NCI-H187 (cell line): ENCODE measurements at places on chromosomes 2 and 18.

DNA sequence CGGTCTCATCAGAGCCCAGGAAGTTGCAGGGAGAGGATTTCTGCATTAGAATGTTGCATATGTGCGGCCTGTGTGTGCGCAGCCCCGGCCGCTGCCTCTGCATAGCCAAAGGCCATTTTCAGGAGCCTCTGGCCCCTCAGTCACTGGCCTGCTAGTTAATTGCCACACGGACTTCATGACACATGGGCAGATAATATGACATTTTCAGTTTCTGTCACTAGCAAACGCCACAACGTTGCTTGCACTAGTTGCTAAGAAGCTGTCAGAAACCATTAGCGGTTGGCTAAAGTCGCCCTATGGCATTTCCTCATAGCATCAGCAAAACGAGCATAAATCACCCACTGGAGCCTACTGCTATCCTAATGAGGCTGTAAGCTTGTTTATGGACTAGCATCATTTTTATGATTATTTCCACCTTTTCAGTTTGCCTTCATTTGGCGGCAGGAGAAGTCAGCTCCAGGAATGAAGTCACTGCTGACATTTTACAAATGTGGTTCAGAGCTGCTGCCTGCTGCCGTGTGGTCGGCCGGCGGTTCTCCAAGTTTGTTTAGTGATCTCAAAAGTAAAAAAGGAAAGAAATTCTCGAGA lies 73.7 kb downstream of the MEIS1 start:
- no peak for DNase-seq

GRCh38 chr2:111664275-111664850 lies 219.6 kb downstream of the ANAPC1 start:
- no peak for DNase-seq

- DNase-seq, result no peak
These were observed 102.7 kb downstream of the MYO1B start for GRCh38 chr2:191347881-191348280.

DNA sequence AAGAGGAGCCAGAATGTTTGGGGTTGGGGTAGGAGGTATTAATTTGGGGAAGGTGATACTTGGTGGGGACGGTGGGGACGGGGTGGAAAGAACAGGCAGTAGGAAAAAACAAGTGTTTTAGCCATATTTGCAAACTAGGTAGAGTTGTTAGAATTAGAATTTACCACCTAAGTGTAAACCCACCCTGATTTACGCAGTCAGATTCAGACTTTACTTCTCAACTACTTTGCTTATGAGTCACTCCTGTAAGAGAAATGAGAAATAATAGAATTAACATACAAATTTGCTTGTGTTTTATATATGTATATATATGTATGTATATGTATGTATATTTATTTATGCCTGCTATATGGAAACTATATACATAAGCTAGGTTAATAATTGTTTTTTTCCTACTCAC lies 1168.2 kb upstream of the ZEB2 start:
- no peak for DNase-seq

GRCh38 chr2:73730810-73731209 lies 6.3 kb downstream of the TPRKB start:
- DNase-seq, result no peak

GRCh38 chr2:236566596-236566995 lies 3.0 kb upstream of the ACKR3 start:
- DNase-seq, result no peak

GRCh38 chr2:136389809-136390208 lies 271.9 kb upstream of the CXCR4 start:
- no peak for DNase-seq

DNA sequence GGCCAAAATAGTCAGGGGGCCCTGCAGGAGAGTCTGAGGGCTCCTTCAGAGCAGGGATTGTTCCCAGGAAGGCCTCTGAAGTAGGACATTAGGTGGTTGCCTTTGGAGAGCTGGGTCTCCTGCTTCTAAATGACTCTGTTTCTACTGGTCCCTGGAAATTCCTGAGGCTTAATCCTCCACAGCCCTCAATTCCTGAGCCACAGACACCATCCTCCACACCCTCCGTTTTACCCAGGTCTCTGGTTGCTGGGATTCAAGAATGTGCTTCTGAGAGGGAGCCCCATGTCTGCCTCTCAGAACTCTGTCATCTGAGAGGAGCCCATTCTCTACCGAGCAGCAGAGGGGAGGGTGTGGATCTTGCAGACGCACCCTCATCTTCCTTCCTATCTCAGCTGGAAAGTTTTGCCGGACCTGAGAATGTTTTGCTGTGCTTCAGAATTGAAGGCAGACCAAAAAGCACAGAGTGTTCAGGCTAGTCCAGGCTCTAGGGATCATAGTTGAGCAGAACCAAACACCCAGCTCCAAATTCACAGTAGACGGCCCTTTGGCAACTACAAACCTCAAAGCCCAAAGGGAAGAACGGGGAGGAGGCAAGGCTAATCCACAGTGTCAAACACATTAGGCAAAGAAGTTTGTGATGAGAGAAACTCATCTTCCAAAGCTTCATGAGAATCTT lies 8.1 kb downstream of the VIT start:
- no peak for DNase-seq

DNA sequence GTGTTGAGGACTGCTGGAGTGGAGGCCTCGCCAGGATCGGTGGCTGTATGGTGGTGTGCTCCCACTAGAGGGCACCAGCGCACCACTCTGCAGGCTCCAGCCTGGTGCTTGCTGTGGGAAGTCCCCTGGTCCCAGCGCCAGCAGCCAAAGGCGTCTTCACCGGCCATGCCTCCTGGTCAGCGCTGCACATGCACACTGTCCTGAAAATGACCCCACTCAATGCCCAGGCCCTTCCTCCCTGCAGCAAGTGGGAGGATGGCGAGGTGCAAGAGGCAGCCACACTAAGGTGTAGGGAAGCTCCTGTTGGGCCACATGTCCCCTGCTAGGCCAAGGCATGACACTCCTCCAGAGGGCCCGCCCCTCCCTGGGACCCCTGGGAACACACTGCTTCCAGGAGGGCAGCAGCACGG lies 136.5 kb downstream of the CTIF start:
- peak; percentile 35 for DNase-seq

GRCh38 chr2:26526589-26526988 lies 48.7 kb upstream of the OTOF start:
- no peak for DNase-seq

- DNase-seq, result no peak
These were observed 18.8 kb upstream of the TNS1 start for GRCh38 chr2:218021536-218022071.

DNA sequence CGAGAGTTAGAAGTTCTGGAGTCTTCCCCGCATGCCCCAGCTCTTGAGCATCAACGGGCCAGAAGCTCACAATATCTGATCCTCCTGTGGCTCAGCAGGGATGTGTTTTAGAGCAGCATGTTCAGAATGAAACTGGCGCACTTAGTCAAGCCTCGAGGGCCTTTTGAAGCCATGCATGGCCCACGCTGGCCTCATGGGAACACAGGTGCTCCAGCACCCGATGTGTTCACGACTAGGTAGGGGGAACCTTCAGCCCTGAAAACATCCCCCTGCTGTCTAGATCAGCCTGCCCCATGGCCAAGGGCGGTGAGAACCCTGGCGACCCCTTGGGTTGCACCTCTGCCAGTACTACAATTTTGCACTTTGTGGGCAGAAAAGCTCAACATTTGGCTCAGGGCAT lies 32.8 kb downstream of the MSH6 start:
- no peak for DNase-seq

- no peak for DNase-seq
These were observed 229.3 kb upstream of the REV1 start for GRCh38 chr2:99719102-99719501.

DNA sequence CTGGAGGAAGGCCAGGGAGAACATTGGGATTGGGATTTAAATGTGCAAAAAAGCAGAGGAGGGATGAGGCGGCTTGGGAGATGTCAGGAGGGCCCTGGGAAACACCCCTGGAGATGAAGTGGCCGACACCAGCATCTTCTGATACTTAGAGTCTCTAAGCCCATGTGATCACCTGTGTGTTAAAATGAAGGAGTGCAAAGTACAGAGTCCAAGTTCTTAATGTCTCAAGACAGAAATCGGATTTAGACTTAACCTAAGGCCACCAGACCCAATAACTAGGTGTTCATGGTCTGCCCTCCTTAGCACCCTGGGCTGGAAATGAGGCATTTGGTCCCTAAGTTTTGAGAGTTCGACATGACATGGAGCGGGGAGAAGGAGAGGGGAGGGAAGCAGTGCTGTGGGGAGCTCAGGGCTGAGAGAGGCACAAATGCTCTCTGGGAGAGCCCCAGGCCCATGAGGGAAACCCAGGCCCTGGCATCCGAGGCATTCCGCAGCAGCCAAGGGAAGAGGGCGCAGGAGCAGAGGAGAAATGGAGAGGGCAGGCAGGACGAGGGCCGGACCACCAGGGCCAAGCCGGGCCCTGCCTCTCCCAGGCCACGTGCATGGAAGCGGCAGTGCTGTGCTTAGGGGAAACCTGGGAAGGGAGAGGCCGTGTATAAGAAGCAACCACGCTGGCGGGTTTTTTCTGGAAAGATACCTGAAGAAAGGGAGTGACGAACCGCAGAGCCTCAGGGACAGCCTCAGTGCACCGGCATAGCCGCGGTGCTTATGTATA lies 63.3 kb downstream of the SFXN5 start:
- DNase-seq, result no peak

DNA sequence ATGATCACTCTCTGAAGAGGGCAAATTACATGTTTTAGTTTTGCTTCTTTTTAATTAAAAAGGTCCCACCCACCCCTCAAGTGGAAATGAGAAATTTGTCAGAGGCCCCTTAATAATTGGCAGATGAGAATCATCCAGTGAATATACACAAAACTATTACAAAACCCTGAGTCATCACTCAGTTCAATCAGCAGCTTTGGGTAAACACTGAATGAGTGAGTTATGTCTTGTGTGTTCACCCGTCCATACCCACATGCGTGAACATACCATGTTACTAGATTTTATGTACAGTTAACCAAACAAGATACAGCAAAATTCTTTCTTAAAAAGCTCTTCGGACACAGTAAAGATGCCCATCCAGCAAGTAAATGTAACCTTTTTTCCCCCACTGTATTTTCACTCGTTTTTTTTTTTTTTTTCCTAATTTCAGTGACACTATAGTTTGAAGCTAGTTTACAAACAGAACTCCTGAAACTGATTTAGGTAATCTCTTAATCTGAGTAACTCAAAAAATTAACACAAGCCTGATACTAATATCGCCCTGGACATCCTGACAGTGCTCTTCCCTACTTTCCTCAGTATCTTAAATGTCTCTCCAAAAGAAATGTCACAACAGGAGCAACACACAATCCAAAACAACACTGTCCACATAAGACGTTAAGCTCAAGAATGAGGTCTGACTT lies 1.4 kb downstream of the PSME4 start:
- no peak for DNase-seq

DNA sequence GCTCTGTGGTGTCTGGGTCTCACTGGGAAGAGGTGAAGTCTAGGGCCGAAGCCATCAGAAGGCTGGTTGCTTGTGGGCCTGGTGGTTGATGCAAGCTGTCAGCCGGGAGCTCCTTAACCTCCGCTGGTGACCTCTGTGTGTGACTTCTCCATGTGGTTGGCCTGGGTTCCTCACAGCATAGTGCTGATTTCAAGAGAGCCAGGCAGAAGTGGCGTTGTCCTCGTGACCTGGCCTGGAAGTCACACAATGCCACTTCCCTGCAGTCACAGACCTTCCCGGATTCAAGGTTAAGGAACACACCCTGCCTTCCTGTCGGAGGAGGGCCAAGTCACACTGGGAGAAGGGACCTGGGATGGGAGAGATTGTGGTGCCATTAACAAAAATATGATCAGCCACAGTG lies 303.7 kb upstream of the HS6ST1 start:
- DNase-seq, result no peak

GRCh38 chr18:500632-501405 lies at the start of gene COLEC12:
COLEC12 (minus strand) TSS chr18:500701; CDS start chr18:500514, 187 bp downstream.
- no peak for DNase-seq

DNA sequence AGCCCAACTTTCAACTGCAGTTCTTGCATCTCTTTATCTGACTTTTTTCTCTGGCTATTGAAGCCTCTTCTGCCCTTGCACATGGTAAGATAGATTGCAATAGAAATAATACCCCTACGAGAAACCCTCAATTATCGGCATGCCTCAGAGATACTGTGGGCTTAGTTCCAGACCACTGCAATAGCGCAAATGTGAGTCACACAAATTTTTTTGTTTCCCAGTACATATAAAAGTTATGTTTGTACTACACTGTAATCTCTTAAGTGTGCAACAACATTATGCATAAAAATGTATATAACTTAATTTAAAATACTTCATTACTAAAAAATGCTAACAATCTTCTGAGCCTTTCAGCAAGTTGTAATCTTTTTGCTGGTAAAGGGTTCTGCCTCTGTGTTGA lies 124.7 kb downstream of the PDE1A start:
- no peak for DNase-seq

- no peak for DNase-seq
These were observed 2.7 kb upstream of the PPP4R1 start for GRCh38 chr18:9617006-9617542.

DNA sequence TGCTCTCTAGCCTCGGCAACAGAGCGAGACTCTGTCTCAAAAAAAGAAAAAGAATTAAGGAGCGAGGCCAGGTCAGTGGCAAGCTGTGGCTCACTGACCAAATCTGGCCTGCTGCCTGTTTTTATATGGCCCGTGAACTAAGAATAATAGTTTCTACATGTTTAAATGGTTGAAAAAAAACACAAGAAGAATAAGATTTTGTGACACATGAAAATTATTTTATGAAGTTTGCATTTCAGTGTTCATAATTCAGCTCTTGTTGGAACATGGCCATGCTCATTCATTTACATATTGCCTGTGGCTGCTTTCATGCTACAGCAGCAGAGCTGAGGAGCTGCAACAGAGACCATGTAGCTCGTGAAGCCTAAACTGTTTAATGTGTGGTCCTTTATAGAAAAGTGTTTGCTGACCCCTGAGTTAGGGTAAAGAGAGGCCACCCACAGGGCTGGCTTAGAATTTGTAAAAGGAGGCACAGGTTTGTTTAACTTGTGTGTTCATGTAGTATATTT lies 59.5 kb downstream of the MFSD6 start:
- DNase-seq, result no peak

- no peak for DNase-seq
These were observed 3.0 kb upstream of the FIGLA start for GRCh38 chr2:70793450-70793849.

DNA sequence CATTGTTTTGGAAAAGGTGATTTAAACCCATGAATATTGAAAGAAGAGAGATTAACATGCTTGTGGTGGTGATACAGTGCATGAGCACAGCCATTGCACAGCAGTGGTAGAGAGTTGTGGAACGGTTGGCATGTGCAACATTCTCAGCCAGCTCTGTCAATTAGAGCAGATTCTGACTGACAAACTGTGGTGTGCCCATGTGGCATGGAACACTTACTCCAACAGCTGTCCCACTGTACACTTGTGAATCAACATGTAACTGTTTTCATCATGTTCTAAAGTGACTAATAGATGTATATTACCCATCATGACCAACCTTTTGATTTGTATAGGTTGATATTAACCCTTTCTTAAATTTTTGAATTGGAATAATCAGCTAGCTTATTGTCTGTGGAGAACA lies 55.6 kb downstream of the PKP4 start:
- DNase-seq, result no peak

- no peak for DNase-seq
These were observed 420.3 kb downstream of the SOCS6 start for GRCh38 chr18:70709144-70709543.

- no peak for DNase-seq
These were observed 223.1 kb downstream of the AGAP1 start for GRCh38 chr2:235716875-235717496.
